Spinal cord (tissue), 10 donors: ENCODE measurements at places on chromosomes 3 and 15. TPM values are rescaled to one million over a fixed set of nuclear protein-coding genes. Genes with fewer than 3 reads are reported as not detected.
A peak's percentile ranks its signal among the peaks of the same experiment; 100 is the strongest.

DNA sequence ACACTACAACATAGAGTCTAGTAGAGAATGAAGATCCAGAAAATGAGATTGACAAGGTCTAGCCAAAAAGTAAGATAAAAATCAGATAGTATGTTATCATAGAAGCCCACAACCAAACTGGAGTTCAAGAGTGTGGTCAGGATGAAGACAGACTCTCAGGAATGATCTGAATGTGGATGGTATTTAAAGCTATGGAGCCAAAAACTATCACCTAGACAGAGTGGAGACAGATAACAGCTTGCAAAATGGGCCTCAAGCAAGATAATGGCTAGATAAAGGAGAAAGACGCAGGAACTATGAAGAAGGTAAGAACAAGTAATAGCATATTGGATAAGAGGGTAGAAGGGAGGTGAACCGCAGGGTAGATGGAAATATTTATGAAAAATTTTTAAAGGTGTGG is 35.4 kb downstream of the ZMAT3 start:
- DNase-seq, result no peak
- no peak overlapping the region for H3K27ac ChIP-seq
- H3K4me3 ChIP-seq, result no peak overlapping the region
- peaks cover 5% of the 10 kb centered on the region for H3K36me3 ChIP-seq
- H3K27me3 ChIP-seq, result no peaks in the 10 kb centered on the region
- H3K4me1 ChIP-seq, result peaks cover 4% of the 10 kb centered on the region

- DNase-seq, result no peak
- no peaks in the 10 kb centered on the region for H3K4me1 ChIP-seq
- H3K27ac ChIP-seq, result no peak overlapping the region
- H3K4me3 ChIP-seq, result no peak overlapping the region
Observed at GRCh38 chr3:98557324-98558010, 25.7 kb downstream of the GPR15 start.

- no peak for DNase-seq
- H3K4me1 ChIP-seq, result no peaks in the 10 kb centered on the region
- no peaks in the 10 kb centered on the region for H3K27me3 ChIP-seq
Observed at GRCh38 chr3:186668426-186668825, 2.6 kb downstream of the HRG start.

DNA sequence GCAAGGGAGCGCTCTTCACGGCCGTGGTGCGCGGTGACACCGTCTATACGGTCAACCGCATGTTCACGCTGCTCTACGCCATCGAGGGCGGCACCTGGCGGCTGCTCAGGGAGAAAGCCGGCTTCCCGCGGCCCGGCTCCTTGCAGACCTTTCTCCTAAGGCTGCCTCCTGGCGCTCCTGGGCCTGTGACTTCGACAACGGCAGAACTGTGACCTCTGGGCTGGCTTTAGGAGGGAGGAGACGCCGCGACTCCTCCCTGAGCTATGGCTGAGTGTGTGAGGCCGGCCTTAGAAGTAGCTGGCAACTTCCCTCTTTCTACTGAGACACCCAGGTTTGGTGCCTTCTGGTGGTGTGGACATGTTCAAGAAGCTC is 1.4 kb downstream of the KBTBD13 start:
- no peak overlapping the region for H3K27ac ChIP-seq
- peaks cover 33% of the 10 kb centered on the region for H3K27me3 ChIP-seq
- peak; percentile 55 for DNase-seq
- H3K36me3 ChIP-seq, result peaks cover 2% of the 10 kb centered on the region

The ST8SIA2 gene
- polyA plus RNA-seq, result 23.9 TPM

The CYP11A1 gene
- polyA plus RNA-seq, result 2.1 TPM
